ENCODE measurements at places on chromosomes 2 and 18. TPM values are rescaled to one million over a fixed set of nuclear protein-coding genes. Genes with fewer than 3 reads are reported as not detected.

The IL1R1 gene
- total RNA-seq = 40.1 TPM

The REG3A gene
- not detected for total RNA-seq

The DPP10 gene
- not detected for total RNA-seq

The MROH2A gene
- not detected for total RNA-seq

The OTOS gene
- total RNA-seq = not detected

The GKN1 gene
- total RNA-seq = not detected

The ITSN2 gene
- total RNA-seq = 9.5 TPM

The ERBB4 gene
- total RNA-seq = not detected

The UGT1A5 gene
- total RNA-seq = not detected

The ANKRD12 gene
- 5.7 TPM for total RNA-seq

The DNAJC5G gene
- total RNA-seq = not detected

The FN1 gene
- total RNA-seq = 3,112 TPM

The BOLL gene
- not detected for total RNA-seq

The ALKAL2 gene
- not detected for total RNA-seq

The IHH gene
- not detected for total RNA-seq

The PCARE gene
- total RNA-seq = not detected

The ACADL gene
- not detected for total RNA-seq
